ENCODE measurements at places on chromosomes 13 and 19. TPM values are rescaled to one million over a fixed set of nuclear protein-coding genes. Genes with fewer than 3 reads are reported as not detected.

The ZIC2 gene
- total RNA-seq = not detected

DNA sequence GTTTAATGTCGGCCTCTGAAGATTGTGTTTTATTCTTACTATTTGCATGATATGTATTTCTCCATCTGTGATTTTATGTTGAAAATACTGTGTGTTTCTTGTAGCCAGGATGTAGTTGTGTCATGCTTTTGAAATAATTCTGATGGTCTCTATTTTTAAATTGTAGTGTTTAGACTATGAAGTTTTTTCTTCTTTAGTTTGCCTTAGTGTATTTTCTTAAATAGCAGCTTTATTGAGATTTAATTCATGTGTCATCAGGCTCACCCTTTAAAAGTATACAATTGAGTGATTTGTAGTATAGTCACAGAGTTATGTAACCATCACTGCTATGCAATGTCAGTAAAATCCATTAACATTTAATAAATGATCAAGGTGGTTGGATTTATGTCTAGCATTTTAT lies 74.5 kb downstream of the PCCA start:
- DNase-seq = no peak

DNA sequence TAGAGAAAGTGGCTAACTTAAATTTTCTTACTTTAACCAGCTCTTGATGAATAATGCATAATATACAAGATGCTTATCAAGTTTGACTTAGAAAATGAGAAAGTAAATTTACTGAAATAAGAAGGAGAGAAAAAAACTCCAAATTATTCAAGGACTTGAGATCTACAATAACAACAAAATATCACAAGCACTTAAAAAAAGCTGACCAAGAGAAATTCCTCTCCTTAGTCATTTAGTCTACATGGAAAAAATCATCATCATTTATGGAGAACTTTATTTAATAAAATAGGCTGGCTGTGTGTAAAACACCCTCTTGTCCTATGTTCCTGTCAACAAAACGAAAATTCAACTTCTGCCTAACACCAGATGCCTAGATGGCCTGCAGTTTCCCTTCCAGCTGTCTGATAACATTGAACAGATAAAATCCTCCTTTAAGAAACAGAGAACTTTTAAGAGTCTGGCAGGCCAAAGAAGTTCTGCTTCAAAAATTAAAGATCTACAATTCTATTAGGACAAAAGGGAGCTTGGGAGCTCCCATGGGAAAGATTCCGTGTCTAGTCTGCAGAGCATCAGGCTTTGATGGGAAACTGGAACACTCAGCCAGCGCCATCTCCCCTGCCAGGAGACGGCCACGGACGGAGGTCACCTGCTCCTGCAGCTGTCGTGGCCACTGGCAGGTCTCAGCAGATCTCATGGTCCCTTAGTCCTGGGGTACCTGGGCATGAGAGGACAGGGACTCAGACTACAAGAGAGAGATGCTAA lies 37.9 kb upstream of the ATP11A start:
- no peak for DNase-seq

GRCh38 chr19:31444931-31445330 lies 95.7 kb upstream of the TSHZ3 start:
- DNase-seq = no peak

GRCh38 chr19:9037400-9038062 lies 27.3 kb upstream of the MUC16 start:
- DNase-seq = no peak

GRCh38 chr13:33537676-33538075 lies 252.1 kb upstream of the STARD13 start:
- no peak for DNase-seq

DNA sequence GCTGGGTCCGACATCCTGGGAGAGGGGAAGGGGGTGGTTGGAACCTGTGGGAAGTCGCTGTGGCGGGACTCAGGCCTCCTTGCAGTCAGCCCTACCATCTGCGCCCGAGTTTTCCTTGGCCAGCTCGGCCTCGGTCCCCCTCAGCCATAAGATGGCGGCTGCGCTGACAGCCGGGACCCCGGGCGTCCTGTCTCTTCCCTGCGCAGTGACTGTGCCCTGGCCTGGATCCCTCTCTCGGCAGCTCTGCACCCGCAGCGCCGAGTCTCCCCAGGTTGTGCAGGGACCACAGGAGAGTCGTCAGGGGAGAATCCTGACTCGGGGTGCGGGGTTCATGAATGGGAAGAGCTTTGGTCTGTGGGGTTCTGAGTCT lies 345 bp downstream of the ZNF257 start:
- peak; percentile 12 for DNase-seq

DNA sequence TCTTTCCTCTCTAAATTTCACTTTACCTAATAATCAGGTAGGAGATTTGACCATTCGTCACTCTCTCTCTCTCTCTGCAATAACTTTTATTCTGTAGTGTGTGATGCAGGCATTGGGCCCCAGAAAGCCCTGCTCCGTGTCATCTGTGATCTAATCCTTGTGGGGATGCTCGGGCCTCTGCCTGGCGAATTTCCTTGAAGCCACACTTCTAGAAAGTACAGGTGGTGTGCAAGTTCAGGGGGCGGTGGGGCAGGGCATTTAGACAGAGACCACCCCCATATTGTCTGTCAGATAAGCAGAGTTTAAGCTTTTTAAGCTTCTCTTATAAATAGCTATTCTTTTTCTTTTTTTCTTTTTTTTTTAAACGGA lies 53.4 kb upstream of the GPR12 start:
- DNase-seq = no peak
